ENCODE measurements at places on chromosomes 2 and 18. TPM values are rescaled to one million over a fixed set of nuclear protein-coding genes. Genes with fewer than 3 reads are reported as not detected.

Gene LINC00305
- not detected for total RNA-seq

Gene TFPI
- total RNA-seq, result 60.9 TPM

Gene LRRTM1
- not detected for total RNA-seq

Gene SERPINB10
- not detected for total RNA-seq

Gene PJVK
- total RNA-seq, result 1.6 TPM
